ENCODE measurements at places on chromosomes 3 and 15.
A peak's percentile ranks its signal among the peaks of the same experiment; 100 is the strongest.

GRCh38 chr3:27573780-27574437, 89.7 kb upstream of the SLC4A7 start:
- DNase-seq = no peak
- no peaks in the 10 kb centered on the region for H3K4me1 ChIP-seq
- H3K4me3 ChIP-seq = no peak overlapping the region
- H3K36me3 ChIP-seq = no peaks in the 10 kb centered on the region

DNA sequence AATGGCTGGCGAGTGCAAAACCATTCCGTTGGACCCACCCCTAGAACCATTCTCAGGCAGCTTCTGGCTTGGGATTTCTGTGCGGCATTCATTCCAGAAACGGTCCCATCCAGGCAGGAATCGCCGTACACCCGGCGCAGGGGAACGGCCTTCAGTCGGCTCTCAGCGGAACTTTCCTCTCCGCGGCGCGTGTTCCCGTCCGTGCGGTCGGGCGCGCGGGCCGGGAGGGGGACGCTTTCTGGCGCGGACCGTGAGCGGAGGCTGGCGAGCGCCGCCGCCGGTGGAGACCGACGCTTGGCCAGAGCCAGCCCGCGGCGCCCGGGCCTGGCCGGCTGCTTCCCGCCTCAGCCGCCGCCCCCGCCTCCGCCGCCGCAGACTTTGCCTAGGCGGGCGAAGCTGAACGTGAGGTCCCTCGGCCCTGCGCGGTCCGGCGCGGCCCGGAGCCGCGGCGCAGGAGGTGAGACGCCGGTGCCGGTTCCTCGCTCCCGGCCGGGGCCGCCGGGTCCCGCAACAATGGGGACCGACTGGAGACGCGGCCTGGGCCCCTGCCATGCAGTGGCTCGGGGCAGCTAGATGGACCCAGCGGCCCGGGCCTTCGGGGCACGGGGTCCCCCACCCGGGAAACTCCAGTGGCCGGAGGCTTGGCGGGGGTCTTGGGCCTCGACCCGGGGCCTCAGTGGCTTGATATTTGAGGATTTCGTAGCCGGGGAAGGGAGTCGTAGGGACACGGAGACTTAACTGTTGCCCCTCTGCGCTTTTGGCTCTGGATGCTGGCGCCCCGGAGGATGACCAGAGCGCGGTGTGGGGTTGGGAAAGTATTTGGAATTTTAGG, at the start of gene RAD54L2:
RAD54L2 (plus strand) TSS at position 261 of the 832 bp plus-strand sequence. CDS start 51,702 bp downstream, outside the sequence.
- peaks cover 7% of the 10 kb centered on the region for H3K27me3 ChIP-seq
- peak; percentile 85 for DNase-seq
- H3K36me3 ChIP-seq = no peaks in the 10 kb centered on the region
- H3K4me1 ChIP-seq = peaks cover 15% of the 10 kb centered on the region
- peak within 1 kb of the TSS; percentile 96 for H3K4me3 ChIP-seq
- peak within 1 kb of the TSS; percentile 86 for H3K27ac ChIP-seq

GRCh38 chr3:134376385-134376765, 2.1 kb upstream of the AMOTL2 start:
- no peak overlapping the region for H3K27ac ChIP-seq
- peaks cover 24% of the 10 kb centered on the region for H3K27me3 ChIP-seq
- peaks cover 9% of the 10 kb centered on the region for H3K36me3 ChIP-seq
- no peak for DNase-seq
- H3K4me1 ChIP-seq = peaks cover 52% of the 10 kb centered on the region
- H3K4me3 ChIP-seq = no peak overlapping the region

DNA sequence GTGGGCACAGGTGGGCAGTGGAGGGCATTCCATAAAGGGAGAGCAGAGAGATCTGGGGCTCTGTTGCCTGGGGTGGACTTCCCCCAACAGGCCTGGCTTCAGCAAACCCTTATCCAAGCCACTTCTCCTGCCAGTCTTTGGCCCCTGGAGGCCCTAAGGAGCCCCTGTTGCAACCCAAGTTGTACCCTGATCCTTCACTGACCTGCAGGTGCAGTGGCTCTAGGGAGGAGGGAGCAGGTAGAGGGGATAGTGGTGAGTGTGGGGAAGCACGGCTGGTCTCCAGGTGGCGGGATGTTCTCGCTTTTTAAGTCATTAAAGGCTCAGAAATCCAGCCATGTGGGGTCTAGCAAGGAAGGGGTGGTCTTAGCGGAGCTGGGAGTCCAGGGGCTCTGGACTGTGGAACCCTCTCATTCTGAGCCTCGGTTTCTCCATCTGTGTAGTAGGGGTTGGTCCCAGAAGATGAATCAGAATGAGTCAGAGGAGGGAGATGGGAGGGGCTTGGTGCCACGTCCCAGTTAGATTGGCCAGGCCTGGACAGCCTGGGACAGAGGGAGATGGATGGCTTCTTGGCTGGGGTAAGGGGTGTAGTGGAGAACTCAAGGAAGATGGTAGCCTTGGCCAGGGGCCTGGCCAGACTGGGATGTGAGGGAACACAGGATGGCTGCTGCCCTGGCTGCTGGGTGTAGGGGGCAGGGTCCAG, 2.6 kb downstream of the ZBTB47 start:
- H3K27me3 ChIP-seq = peaks cover 28% of the 10 kb centered on the region
- peaks cover 8% of the 10 kb centered on the region for H3K36me3 ChIP-seq
- DNase-seq = no peak
- peak overlapping the region; percentile 23 for H3K4me3 ChIP-seq

- no peak overlapping the region for H3K4me3 ChIP-seq
- H3K36me3 ChIP-seq = no peaks in the 10 kb centered on the region
- no peaks in the 10 kb centered on the region for H3K27me3 ChIP-seq
- DNase-seq = no peak
Observed at GRCh38 chr15:39100106-39100660, 480.7 kb upstream of the THBS1 start.

DNA sequence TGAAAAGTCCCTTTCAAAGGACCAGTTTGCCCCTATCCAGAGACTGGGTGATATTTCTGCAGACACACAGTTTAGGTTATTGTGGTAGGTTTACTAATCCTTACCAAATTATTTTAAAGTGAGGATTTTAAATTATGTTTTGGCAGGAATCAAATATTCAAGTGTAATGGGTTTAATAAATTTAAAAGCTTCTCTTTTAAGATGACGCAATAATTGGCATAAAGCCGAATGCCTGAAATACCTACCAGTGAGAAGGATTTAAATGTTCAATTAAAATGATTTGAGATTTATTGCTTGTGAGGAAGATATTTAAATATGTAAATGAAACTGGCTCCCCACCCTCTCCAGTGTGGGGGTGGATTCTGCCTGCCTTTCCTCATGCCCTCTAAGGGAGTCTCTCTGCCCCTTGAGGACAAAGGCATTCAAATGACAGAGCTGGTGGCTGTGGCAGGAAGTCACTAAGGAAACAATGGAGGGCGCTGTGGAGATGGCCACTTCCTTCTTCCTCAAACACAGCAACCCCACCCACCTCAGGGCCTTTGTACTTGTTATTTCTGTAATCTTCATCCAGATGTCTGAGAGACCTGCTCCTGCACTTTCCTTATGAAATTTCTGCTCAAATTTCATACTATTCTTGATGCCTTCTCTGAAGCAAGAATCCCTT, 131.7 kb downstream of the TNIK start:
- peaks cover 1% of the 10 kb centered on the region for H3K36me3 ChIP-seq
- DNase-seq = peak; percentile 39
- H3K27me3 ChIP-seq = no peaks in the 10 kb centered on the region
- peak overlapping the region; percentile 84 for H3K27ac ChIP-seq
- peak overlapping the region; percentile 25 for H3K4me3 ChIP-seq

DNA sequence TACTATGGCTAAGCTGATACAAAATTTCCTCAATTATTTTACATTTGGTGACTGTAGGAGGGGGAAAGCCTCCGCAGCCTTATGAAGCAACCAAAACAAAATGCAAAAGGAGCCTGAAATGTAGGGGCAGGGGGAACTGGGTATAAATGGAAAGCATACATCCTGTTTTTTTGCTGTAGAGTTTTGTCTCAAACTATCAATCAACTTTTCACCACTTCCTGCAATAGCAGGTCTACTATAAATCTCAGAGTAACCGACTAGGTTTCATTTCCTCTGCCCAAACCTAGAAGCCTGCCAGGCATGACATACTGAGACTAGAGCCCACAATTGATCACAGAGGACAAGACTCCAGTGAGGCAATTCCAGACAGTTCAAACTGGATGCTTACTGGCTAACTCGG, 91.3 kb downstream of the SHQ1 start:
- no peak overlapping the region for H3K4me3 ChIP-seq
- H3K27me3 ChIP-seq = no peaks in the 10 kb centered on the region
- H3K27ac ChIP-seq = peak overlapping the region; percentile 70
- H3K4me1 ChIP-seq = peaks cover 17% of the 10 kb centered on the region
- no peak for DNase-seq
- H3K36me3 ChIP-seq = no peaks in the 10 kb centered on the region

GRCh38 chr3:51894391-51894790, 8.8 kb downstream of the IQCF1 start:
- H3K27ac ChIP-seq = no peak overlapping the region
- peaks cover 4% of the 10 kb centered on the region for H3K27me3 ChIP-seq
- no peak for DNase-seq
- H3K4me3 ChIP-seq = no peak overlapping the region

- no peak for DNase-seq
- H3K4me1 ChIP-seq = no peaks in the 10 kb centered on the region
- no peaks in the 10 kb centered on the region for H3K27me3 ChIP-seq
- peak overlapping the region; percentile 10 for H3K27ac ChIP-seq
Observed at GRCh38 chr3:155938409-155938808, 68.0 kb downstream of the GMPS start.

GRCh38 chr15:94991718-94992117, 760.4 kb downstream of the MCTP2 start:
- no peak for DNase-seq
- no peak overlapping the region for H3K27ac ChIP-seq
- no peaks in the 10 kb centered on the region for H3K36me3 ChIP-seq
- no peaks in the 10 kb centered on the region for H3K27me3 ChIP-seq
- H3K4me1 ChIP-seq = no peaks in the 10 kb centered on the region

- H3K27ac ChIP-seq = no peak overlapping the region
- peaks cover 11% of the 10 kb centered on the region for H3K4me1 ChIP-seq
- H3K27me3 ChIP-seq = no peaks in the 10 kb centered on the region
- H3K4me3 ChIP-seq = no peak overlapping the region
Observed at GRCh38 chr3:122886946-122887345, 92.1 kb downstream of the SLC49A4 start.

DNA sequence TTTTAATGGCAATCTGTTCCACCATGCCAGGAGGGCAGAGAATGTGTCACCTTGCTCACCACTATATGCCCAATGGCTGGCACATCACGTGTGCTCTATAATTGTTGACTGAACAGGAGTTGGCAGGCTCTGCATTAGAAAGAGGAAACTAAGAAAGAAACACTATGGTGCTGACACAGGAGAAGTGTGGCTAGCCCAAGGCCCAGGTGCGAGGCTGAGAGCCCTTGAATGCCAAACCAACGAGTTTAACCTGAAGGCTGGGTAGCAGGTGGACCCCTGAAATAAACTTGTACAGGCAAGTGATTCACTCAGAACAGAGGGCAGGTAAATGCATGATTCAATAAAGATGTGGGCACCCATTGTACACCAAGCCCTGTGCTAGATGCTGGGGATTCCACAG, 2.4 kb downstream of the CHCHD4 start:
- no peak overlapping the region for H3K27ac ChIP-seq
- no peak for DNase-seq
- peaks cover 11% of the 10 kb centered on the region for H3K27me3 ChIP-seq
- H3K36me3 ChIP-seq = peaks cover 21% of the 10 kb centered on the region
- peaks cover 43% of the 10 kb centered on the region for H3K4me1 ChIP-seq

GRCh38 chr3:39814007-39814406, 4.6 kb downstream of the MYRIP start:
- H3K4me1 ChIP-seq = peaks cover 12% of the 10 kb centered on the region
- H3K27me3 ChIP-seq = peaks cover 11% of the 10 kb centered on the region
- peaks cover 6% of the 10 kb centered on the region for H3K36me3 ChIP-seq
- DNase-seq = no peak
- H3K4me3 ChIP-seq = no peak overlapping the region

GRCh38 chr3:124385996-124386395, 344.3 kb upstream of the UMPS start:
- H3K27me3 ChIP-seq = peaks cover 5% of the 10 kb centered on the region
- no peak overlapping the region for H3K27ac ChIP-seq
- H3K4me3 ChIP-seq = peak overlapping the region; percentile 61
- H3K4me1 ChIP-seq = peaks cover 71% of the 10 kb centered on the region

DNA sequence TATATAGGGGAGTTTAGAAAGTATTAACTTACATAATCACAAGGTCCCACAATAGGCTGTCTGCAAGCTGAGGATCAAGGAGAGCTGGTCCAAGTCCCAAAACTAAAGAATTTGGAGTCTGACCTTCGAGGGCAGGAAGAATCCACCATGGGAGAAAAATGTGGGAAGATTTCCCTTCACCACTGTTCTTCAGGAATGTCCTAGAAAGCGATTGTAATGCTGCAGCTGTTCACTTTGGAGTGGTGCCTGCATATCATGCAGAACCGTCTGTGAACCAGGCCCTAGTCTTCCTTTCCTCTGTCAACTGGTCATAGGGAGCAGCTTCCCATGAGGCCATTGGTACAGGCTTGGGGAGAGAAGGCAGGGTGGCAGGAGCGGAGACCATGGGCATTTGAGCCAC, 497.9 kb upstream of the ARPP21 start:
- H3K27me3 ChIP-seq = no peaks in the 10 kb centered on the region
- no peaks in the 10 kb centered on the region for H3K4me1 ChIP-seq
- H3K4me3 ChIP-seq = no peak overlapping the region
- DNase-seq = no peak

GRCh38 chr15:70038730-70039392, 58.9 kb downstream of the TLE3 start:
- DNase-seq = no peak
- H3K36me3 ChIP-seq = no peaks in the 10 kb centered on the region

GRCh38 chr15:90871139-90871715, 2.8 kb downstream of the FURIN start:
- peak; percentile 31 for DNase-seq
- H3K36me3 ChIP-seq = peaks cover 7% of the 10 kb centered on the region
- peak overlapping the region; percentile 91 for H3K27ac ChIP-seq
- peak overlapping the region; percentile 93 for H3K4me3 ChIP-seq

- H3K4me1 ChIP-seq = peaks cover 9% of the 10 kb centered on the region
- peaks cover 5% of the 10 kb centered on the region for H3K36me3 ChIP-seq
- peaks cover 4% of the 10 kb centered on the region for H3K27me3 ChIP-seq
Observed at GRCh38 chr3:64438812-64439211, 213.5 kb upstream of the PRICKLE2 start.

DNA sequence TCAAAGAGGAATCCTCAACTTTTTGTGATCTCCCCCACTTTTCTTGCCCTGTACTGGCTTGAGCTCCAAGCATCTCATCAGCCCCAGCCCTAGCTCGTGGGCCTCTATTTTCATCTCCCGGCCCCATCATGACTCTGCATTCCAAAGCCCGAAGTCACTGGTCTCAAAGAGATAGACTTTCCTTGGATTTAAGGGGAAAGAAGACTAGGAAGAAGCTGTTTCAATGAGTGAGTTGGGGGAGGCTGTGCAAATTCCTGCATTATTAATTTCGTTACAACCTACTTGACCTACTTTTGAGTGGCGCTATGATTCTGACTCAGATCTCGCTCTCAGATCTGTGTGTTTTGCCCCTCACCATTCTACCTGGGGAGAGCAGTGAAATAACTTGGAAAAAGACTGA, 266.6 kb upstream of the TBL1XR1 start:
- H3K4me3 ChIP-seq = no peak overlapping the region
- H3K27ac ChIP-seq = no peak overlapping the region
- H3K36me3 ChIP-seq = no peaks in the 10 kb centered on the region
- peaks cover 2% of the 10 kb centered on the region for H3K4me1 ChIP-seq
- H3K27me3 ChIP-seq = no peaks in the 10 kb centered on the region
- DNase-seq = no peak

- H3K27me3 ChIP-seq = peaks cover 4% of the 10 kb centered on the region
- H3K36me3 ChIP-seq = no peaks in the 10 kb centered on the region
- DNase-seq = no peak
- no peak overlapping the region for H3K4me3 ChIP-seq
- H3K27ac ChIP-seq = no peak overlapping the region
Observed at GRCh38 chr3:71896751-71897150, 111.8 kb upstream of the PROK2 start.
